ENCODE measurements at places on chromosomes 6 and 20.

- DNase-seq = no peak
Measured at GRCh38 chr20:36550790-36551299, 9.5 kb downstream of the MYL9 start.

GRCh38 chr20:32190616-32191415 is 16.7 kb downstream of the PLAGL2 start:
- no peak for DNase-seq

DNA sequence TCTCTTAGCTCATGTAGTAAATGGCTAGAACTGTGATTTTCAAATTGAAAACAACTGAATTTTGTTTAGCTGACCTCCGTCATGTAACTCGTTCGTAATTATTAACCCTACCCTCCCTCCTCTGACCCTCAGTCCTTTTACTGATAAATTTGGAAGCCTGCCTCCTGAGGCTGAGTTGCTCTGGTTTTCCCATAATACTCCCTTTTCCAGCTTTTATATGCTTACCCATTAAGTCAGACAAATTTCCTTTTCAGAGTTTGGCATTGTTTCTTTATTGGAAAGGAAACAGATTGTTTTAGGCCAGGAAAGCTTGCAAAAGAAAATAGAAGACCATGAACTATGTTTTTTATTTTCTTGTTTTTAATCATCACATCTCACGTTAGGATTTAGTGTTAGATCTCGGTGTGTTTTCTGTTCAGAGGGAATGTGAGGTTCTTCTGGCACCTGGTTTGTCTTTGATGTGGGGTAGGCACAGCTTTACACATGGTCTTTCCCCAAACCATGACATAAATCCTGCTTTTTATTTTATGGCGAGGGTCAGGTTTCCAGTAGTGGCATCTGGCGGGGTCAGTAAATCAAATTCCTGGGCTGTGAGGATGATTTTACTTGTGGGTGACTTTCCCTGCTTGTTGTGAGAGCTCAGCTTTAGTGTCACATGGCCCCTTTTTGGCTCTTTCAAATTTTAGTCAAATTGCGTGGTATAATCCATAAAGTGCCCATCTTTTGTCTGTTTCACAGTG is 24.5 kb downstream of the PLCB4 start:
- DNase-seq = no peak

GRCh38 chr6:4967301-4968030 is 36.4 kb downstream of the RPP40 start:
- DNase-seq = no peak

GRCh38 chr6:79193971-79194370 is 40.5 kb downstream of the HMGN3 start:
- DNase-seq = no peak

GRCh38 chr20:63164484-63165355 is 51.2 kb downstream of the YTHDF1 start:
- no peak for DNase-seq

DNA sequence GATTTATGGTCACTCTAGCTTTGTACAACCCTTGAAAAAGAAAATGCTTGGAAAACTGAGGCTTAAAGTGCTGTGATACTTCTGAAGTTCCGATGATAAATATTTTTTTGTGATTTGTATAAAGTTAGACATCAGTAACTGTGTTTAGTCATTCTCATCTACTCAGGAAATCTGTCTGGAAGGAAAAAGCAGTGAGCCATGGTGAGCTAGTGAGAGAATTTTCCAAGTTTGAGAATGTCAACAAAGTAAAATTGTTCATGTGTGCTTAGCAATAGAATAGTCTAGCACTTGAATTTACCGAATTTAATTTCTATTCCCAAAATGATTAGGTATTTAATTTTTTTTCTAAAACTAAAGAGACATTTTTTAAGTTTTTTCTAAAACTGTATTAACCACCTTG is 41.3 kb upstream of the PLCB4 start:
- DNase-seq = no peak

GRCh38 chr6:139577763-139578604 is 203.5 kb upstream of the CITED2 start:
- no peak for DNase-seq
